Endothelial cell (in vitro differentiated cells): ENCODE measurements at places on chromosomes 5 and 9. TPM values are rescaled to one million over a fixed set of nuclear protein-coding genes. Genes with fewer than 3 reads are reported as not detected.

Gene PCSK1
- total RNA-seq: 0.41 TPM

Gene GGTA1
- total RNA-seq: 19.7 TPM

Gene IL13
- total RNA-seq: not detected

Gene GFI1B
- not detected for total RNA-seq

GRCh38 chr9:122332083-122332482, 38.7 kb upstream of the PTGS1 start:
- peaks cover 3% of the 10 kb centered on the region for H3K36me3 ChIP-seq
- peak; percentile 51 for DNase-seq
- peak overlapping the region; percentile 98 for H3K27ac ChIP-seq
- no peak overlapping the region for H3K4me3 ChIP-seq

- peaks cover 25% of the 10 kb centered on the region for H3K4me1 ChIP-seq
- peak; percentile 14 for DNase-seq
- H3K27ac ChIP-seq: peak overlapping the region; percentile 82
- no peaks in the 10 kb centered on the region for H3K36me3 ChIP-seq
- H3K27me3 ChIP-seq: no peaks in the 10 kb centered on the region
Observed at GRCh38 chr9:12933957-12934356, 159.1 kb downstream of the LURAP1L start.

GRCh38 chr5:78843436-78843835, 141.7 kb downstream of the ARSB start:
- peaks cover 6% of the 10 kb centered on the region for H3K4me1 ChIP-seq
- H3K36me3 ChIP-seq: no peaks in the 10 kb centered on the region
- no peak overlapping the region for H3K27ac ChIP-seq
- no peak overlapping the region for H3K4me3 ChIP-seq
- no peak for DNase-seq
- H3K27me3 ChIP-seq: no peaks in the 10 kb centered on the region

DNA sequence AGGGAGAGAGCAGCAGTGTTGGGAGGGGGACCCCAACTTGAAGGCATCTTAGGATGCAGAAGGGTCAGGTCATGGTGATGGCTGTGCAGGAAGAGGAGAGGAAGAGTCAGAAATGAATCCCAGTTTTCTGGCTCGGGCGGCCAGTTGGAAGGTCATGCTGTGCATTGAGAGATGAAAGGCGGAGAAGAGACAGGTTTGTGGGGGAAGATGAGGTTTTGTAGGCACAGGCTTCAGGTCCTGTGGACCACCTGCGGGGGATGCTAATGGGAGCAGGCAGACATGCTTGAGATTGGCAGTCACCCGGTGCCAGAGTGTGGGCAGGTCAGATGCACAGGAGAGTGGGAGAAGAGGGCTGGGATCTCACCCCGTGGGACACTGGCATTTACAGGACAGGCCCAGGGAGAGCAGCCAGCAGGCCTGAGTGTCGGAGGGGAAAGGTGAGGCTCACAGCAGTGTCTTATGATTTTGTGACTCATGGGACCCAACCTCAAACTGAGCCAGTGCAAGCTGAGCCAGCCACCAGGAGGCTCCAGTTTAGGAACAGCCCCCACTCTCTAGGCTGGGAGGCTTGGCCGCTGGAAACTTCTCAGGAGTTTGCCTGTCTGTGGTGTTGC, 17.5 kb downstream of the STXBP1 start:
- H3K36me3 ChIP-seq: peaks cover 9% of the 10 kb centered on the region
- peaks cover 4% of the 10 kb centered on the region for H3K27me3 ChIP-seq
- peak overlapping the region; percentile 72 for H3K27ac ChIP-seq

GRCh38 chr9:92097997-92098482, 17.2 kb downstream of the SPTLC1 start:
- H3K4me1 ChIP-seq: peaks cover 30% of the 10 kb centered on the region
- peak overlapping the region; percentile 57 for H3K27ac ChIP-seq
- H3K27me3 ChIP-seq: peaks cover 2% of the 10 kb centered on the region
- DNase-seq: peak; percentile 84

DNA sequence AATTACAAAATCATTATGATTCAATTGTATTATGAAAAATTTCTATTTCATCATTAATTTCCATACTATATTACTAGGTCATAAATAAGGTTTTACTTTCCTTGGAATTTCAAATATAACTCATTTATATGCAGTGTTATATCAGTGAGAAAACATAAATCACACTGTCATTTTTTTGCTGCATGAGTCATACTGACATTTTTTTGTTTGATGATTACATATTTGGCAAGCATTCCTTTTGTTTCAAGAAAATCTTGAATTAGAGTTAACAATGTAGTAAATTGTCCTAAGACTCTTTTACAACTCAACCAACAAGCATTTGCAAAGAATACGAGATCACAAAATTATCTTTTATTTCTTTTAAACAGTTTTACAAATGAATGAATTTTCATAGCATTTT, 298.4 kb upstream of the SEMA6A start:
- no peak overlapping the region for H3K4me3 ChIP-seq
- H3K36me3 ChIP-seq: peaks cover 4% of the 10 kb centered on the region
- H3K27ac ChIP-seq: no peak overlapping the region
- H3K27me3 ChIP-seq: no peaks in the 10 kb centered on the region
- no peaks in the 10 kb centered on the region for H3K4me1 ChIP-seq
- no peak for DNase-seq

DNA sequence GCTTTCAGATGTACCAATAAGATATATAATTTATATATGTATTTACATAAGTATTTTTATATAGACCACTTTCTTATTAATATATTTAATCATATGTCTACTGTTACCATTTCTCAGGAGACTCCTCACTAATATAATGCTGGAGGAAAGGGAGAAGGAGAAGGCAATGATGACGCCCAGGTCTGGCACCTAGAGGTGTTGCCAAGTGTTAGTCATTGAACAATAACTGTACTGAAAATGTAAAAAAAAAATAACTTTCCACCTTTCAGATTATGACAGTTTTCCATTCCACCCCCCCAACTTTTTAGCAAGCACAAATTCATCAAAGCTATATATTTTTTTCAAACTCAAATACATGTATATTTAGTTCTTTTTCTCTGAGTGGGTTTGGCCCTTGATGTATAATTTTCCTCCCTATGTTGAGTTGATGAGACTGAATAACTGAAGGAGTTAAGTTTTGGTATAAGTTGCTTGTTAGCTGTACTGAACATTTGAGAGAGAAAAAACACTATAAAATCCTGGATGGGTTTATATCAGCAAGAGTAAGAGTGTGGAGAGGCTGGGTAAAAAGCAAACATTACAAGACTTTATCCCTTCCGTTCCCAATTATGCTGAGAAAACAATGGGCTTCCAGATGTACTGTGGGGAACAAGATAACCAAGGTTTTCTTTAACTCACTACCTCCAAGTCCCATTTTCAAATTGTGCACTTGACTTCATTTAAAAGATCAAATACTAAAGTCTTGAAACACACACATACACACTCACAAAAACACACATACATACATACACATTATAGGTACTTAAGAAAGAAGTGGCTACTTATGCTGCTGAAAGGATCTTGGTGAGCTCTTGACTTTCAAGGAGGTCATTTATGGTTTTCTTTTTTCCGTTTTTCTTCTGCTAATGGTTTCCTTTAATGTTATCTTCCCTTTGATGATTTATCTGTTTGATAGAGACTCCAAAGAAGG, 142.8 kb upstream of the IFNE start:
- no peaks in the 10 kb centered on the region for H3K4me1 ChIP-seq
- H3K36me3 ChIP-seq: no peaks in the 10 kb centered on the region
- H3K27me3 ChIP-seq: no peaks in the 10 kb centered on the region
- DNase-seq: no peak
- no peak overlapping the region for H3K4me3 ChIP-seq
- no peak overlapping the region for H3K27ac ChIP-seq

DNA sequence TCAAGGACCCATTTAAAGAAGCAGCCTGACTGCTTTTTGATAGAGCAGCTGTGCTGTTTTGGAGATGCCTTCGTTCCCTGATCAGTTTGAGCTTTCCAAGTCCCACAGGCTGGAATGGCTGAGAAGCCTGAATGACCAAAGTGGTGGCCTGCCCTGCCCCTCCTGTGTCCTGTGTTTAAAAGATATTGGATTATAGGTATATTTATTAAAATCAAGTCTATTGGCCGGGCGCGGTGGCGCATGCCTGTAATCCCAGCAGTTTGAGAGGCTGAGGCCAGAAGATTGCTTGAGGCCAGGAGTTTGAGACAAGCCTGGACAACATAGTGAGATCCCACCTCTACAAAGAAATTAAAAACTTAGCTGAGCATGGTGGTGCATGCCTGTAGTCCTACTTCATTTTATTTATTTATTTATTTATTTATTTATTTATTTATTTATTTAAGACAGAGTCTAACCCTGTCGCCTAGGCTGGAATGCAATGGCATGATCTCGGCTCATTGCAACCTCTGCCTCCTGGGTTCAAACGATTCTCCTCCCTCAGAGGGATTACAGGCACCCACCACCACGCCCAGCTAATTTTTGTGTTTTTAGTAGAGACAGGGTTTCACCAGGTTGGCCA, 87.7 kb downstream of the CACNA1B start:
- H3K4me3 ChIP-seq: no peak overlapping the region
- H3K27me3 ChIP-seq: peaks cover under 1% of the 10 kb centered on the region
- no peak overlapping the region for H3K27ac ChIP-seq
- H3K4me1 ChIP-seq: no peaks in the 10 kb centered on the region
- H3K36me3 ChIP-seq: no peaks in the 10 kb centered on the region

DNA sequence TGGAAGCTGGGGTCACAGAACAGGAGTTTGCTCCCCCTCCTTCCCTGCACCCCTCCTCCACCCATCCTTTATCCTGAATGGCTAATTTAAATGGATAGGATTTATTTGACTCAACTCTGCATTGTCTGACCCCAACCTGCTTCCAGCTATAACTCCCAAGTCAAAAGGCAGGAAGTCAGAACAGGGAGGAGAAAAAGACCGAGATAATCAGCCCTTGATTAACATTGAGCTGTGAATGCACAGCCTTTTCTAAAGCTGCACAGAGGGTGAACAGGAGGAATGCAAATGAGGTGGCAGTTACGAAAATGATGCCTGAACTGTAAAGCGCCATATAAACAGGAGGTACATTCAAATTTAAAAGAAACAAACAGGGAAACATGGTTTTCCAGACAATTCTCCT, 152.8 kb downstream of the SPOCK1 start:
- H3K27me3 ChIP-seq: peaks cover 3% of the 10 kb centered on the region
- H3K36me3 ChIP-seq: peaks cover 3% of the 10 kb centered on the region
- no peak for DNase-seq
- peaks cover 26% of the 10 kb centered on the region for H3K4me1 ChIP-seq

DNA sequence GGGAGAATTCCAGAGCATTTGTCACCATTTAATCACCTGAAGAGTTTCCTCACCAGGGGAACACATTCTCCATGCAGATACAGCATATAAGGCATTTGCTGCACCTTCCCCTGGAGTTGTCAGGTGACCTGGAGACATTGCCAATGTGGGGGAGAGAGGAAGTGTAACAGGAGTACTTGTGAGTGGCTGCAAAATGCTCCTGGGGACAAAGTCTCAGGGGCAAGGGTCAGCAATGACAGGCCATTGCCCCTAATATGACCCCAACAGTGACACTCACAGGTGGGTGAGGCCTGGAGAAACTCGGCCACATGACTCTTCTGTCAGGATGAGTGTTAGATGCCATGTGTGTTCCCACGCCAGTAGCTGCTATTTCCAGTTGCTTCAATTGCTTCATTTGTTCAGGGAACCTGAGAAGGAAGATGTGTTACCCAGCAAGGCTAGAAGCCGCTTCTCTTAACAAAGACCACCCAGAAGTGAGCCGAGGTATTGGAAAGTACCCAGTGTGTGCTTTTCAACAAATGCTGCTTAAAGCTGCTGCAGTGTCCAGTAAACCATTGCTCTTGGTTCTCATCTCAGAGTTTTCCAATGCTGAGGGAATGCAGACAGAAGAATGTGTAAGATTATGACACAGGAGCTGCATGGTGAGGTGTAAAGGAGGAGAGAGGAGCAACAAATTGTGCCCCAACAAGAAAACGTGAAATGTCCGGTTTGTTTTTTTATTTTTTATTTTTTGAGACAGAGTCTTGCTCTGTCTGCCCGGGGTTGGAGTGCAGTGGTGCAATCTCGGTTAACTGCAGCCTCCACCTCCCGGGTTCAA, 128.2 kb upstream of the SLC44A1 start:
- no peaks in the 10 kb centered on the region for H3K27me3 ChIP-seq
- H3K36me3 ChIP-seq: no peaks in the 10 kb centered on the region
- H3K27ac ChIP-seq: no peak overlapping the region
- no peak for DNase-seq

- DNase-seq: no peak
- H3K4me1 ChIP-seq: peaks cover 16% of the 10 kb centered on the region
- H3K4me3 ChIP-seq: no peak overlapping the region
- no peak overlapping the region for H3K27ac ChIP-seq
Observed at GRCh38 chr5:1314564-1314982, 19.7 kb upstream of the TERT start.

DNA sequence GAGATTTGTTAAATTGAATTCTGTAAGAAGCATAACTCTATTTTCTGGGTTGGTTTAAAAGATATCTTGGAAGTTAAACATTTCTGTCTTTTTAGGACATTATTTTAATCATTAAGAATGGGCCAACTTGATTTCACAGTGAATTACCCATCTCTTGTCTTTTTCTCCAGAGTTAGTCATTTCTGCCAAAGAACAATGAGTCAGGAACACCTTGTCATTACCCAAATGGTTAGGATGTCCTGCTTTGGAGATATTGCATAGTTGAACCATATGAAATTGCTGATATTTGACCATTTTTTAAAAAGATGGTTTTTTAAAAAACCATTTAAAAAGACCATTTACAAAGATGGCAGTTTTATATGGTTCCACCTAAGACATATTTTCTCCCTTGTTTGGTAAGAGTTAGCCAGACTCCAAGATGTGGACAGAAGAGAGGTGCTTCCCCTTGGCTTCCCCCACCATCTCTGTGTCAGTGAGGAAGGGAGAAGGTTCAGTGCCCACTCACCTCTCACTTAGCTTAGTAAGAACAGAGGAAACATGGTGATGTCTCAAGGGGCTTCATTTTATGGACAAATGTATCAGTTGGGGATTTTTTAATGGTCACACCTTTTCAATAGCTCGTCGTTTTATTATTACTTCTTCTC, 103.0 kb downstream of the PCSK1 start:
- H3K4me1 ChIP-seq: peaks cover 39% of the 10 kb centered on the region
- no peak overlapping the region for H3K4me3 ChIP-seq
- H3K27me3 ChIP-seq: no peaks in the 10 kb centered on the region
- no peak overlapping the region for H3K27ac ChIP-seq

DNA sequence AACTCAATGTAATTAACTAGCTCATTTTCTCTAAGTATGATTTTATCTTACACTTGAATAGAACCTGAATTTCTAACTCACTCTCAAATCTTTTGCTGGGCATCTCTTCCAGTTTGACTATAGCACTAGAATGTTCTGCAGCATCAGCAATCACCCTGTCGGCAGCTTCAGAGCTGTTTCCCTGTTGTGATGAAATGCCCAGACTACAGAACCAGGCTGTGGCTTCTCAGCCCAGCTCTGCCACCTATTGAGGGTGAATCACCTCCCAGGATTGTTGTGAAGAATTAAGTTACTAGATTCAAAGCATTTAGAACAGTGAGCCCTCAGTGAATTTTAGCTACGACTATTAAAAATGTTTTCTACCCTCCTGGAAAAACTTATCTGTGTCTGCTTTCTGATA, 90.4 kb upstream of the ANKRD55 start:
- no peaks in the 10 kb centered on the region for H3K27me3 ChIP-seq
- peaks cover 17% of the 10 kb centered on the region for H3K4me1 ChIP-seq
- H3K36me3 ChIP-seq: no peaks in the 10 kb centered on the region
- no peak for DNase-seq
- no peak overlapping the region for H3K4me3 ChIP-seq

GRCh38 chr5:56681346-56681745, 134.0 kb upstream of the MAP3K1 start:
- DNase-seq: no peak
- peaks cover 3% of the 10 kb centered on the region for H3K36me3 ChIP-seq
- peaks cover 4% of the 10 kb centered on the region for H3K27me3 ChIP-seq
- no peak overlapping the region for H3K4me3 ChIP-seq

- no peak overlapping the region for H3K27ac ChIP-seq
- no peaks in the 10 kb centered on the region for H3K36me3 ChIP-seq
- DNase-seq: no peak
- no peak overlapping the region for H3K4me3 ChIP-seq
Observed at GRCh38 chr9:134219646-134220060, 55.3 kb upstream of the RNU6ATAC start.
